ENCODE measurements at places on chromosomes 11 and 22.
A peak's percentile ranks its signal among the peaks of the same experiment; 100 is the strongest.

DNA sequence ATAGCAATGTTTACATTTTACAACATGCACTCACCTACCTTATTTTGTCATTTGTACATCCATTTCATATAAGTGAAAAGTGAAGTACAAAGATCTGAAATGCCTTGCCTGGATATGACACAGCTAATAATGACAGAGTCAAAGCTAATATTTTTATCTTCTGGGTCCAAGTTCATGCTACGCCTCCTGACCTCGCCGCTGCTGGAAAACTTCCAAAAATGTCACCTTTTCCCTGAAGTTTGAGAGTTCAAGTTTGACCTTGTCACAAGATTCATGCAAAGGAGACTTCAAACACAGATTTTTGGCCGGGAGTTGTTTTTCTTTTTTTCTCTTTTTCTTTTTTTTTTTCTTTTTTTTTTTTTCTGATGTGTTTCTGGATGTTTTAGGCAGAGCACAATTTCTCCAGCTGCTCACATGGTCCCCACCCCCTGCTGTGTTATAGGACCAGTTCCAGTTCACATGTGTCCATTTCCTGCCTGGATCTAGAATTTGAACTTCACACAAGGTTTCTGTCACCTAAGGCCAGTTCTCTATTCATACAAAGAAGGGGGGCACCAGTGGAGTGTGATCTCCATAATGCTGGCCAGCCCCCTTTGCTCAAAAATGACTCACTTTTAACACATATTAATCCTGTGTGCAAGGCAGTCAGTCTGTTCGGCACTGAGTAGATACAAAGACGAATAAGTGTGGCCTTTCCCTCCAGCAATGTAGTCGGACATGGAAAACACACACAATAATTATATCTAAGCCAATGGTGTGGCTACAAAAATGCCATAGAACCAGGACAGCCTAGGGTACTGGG is 546.8 kb downstream of the BUD13 start:
- DNase-seq = peak; percentile 32

- DNase-seq = no peak
Observed at GRCh38 chr11:1151366-1152315, 6.1 kb upstream of the MUC5AC start.

DNA sequence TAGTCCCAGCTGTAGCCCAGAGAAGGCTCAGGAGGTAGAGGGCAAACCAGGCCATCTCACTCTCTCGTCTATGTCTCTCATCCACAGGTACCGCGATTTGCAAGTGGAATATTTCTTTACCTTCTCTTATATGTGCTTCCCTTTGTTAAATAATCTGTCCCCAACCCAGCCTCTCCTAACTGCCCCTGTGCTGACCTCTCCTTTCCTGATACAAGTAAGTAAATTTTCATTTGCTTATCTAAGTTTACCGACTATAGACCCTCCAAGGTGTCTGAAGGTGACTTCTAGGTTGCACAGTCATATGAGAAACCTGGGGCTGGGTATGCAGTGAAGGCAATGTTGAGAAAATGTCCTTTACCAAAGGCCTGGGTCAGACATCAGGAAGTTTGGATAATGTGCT is at the start of gene CBLIF:
Gene CBLIF, minus strand, starts transcription at position 101 of the 400 bp plus-strand sequence. Its CDS starts 46 bp downstream, at position 55.
- no peak for DNase-seq

GRCh38 chr11:55707029-55707428 is 45.0 kb downstream of the OR4C6 start:
- DNase-seq = no peak

- no peak for DNase-seq
Observed at GRCh38 chr11:67165623-67166022, 46.6 kb downstream of the KDM2A start.

GRCh38 chr22:35313311-35314121 is 13.8 kb downstream of the TOM1 start:
- peak; percentile 94 for DNase-seq

DNA sequence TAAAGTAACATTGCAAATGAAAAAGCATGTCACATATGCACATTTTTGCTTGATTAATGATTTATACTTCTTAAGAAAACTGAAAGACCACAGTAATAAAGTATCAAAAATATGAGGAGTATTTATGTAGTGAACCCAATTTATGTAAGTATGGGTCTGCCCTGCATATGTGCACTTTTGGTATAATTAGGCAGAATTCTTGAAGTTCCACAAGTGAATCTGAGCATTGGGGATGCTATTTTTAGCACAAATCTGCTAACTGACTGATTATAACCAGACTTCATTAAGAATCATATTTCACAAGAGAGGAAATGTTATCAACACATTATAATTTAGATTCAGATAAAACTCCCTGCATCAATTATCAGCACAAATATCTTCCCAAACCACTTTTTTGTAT is 407.1 kb upstream of the LRRC4C start:
- DNase-seq = no peak
